ENCODE measurements at places on chromosomes 6 and 20.

GRCh38 chr6:83168556-83168955, 24.5 kb downstream of the PGM3 start:
- H3K27ac ChIP-seq = no peak overlapping the region
- no peak for DNase-seq
- no peaks in the 10 kb centered on the region for H3K4me1 ChIP-seq
- H3K4me3 ChIP-seq = no peak overlapping the region

GRCh38 chr6:73691512-73691911, 4.5 kb upstream of the CD109 start:
- no peak overlapping the region for H3K4me3 ChIP-seq
- peaks cover 17% of the 10 kb centered on the region for H3K4me1 ChIP-seq
- H3K27ac ChIP-seq = no peak overlapping the region
- DNase-seq = no peak
- peaks cover 27% of the 10 kb centered on the region for H3K27me3 ChIP-seq
- no peaks in the 10 kb centered on the region for H3K36me3 ChIP-seq

DNA sequence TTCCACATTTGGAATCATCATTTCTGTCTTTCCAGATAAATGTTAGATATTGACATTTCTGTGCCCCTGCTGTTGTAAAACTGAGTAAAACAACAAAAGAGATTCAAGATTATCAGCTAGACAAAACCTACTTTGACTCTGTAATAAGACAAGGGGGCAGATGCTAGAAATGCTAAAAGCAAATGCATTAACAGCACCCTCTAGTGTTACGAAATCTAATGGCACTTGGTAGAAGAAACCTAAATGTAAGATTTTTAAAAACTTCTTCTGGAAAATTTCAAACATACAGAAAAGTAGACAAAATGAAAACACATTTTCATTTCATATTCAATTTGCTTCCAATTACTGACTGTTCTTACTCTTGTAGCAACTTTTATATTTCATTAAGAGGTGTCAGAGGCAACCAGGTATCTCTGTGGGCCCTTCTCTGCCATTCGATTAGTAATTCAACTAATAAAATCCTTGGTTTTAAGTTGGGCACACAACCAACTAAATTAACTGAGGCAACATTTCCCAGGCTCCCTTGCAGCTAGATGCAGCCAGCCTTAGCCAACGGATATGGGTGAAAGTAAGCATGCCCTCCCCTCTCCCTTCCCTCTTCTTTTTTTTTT, 45.0 kb downstream of the SLC23A2 start:
- peaks cover 7% of the 10 kb centered on the region for H3K36me3 ChIP-seq
- H3K4me3 ChIP-seq = no peak overlapping the region
- no peaks in the 10 kb centered on the region for H3K27me3 ChIP-seq
- peaks cover 11% of the 10 kb centered on the region for H3K4me1 ChIP-seq

DNA sequence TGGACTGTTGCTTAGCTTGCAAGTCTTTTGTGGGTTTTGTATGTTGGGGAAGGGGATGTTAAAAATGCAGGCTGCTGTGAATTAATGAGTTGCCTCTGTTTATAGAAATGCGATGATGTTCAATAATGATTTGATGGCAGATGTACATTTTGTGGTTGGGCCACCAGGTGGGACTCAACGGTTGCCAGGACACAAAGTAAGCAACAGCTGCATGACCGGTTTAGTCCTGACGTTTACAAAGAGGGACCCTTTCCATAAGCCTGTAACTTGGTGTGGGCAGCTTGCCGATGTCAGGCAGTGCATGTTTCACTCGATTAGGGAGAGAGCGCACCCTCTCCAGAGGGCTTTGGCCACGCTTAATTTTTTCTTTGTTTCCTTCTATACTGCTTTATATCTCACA, 1.3 kb downstream of the BTBD3 start:
- no peak overlapping the region for H3K27ac ChIP-seq
- H3K4me1 ChIP-seq = peaks cover 29% of the 10 kb centered on the region
- peaks cover 30% of the 10 kb centered on the region for H3K36me3 ChIP-seq
- H3K27me3 ChIP-seq = no peaks in the 10 kb centered on the region
- no peak for DNase-seq

DNA sequence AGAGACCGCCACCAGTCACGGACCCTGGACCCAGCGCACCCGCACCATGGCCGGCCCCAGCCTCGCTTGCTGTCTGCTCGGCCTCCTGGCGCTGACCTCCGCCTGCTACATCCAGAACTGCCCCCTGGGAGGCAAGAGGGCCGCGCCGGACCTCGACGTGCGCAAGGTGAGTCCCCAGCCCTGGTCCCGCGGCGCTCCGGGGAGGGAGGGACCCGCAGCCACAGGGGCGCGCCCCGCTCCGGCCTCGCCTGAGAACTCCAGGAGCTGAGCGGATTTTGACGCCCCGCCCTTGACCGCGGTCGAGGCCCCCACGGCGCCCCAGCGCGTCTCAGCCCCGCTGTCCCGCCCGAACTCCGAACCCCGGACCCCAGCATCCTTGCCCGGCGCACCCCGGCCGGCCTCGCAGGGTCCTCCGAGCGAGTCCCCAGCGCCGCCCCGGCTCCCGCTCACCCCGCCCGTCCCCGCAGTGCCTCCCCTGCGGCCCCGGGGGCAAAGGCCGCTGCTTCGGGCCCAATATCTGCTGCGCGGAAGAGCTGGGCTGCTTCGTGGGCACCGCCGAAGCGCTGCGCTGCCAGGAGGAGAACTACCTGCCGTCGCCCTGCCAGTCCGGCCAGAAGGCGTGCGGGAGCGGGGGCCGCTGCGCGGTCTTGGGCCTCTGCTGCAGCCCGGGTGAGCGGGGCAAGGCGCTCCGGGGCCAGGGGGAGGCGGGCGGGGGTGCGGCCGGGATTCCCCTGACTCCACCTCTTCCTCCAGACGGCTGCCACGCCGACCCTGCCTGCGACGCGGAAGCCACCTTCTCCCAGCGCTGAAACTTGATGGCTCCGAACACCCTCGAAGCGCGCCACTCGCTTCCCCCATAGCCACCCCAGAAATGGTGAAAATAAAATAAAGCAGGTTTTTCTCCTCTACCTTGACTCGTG, at the start of gene OXT:
Gene OXT, plus strand, starts transcription at position 11 of the 920 bp plus-strand sequence. Its CDS starts 36 bp downstream, at position 47.
- no peak within 1 kb of the TSS for H3K27ac ChIP-seq
- peak within 1 kb of the TSS; percentile 66 for H3K4me3 ChIP-seq
- peaks cover 88% of the 10 kb centered on the region for H3K27me3 ChIP-seq
- H3K36me3 ChIP-seq = no peaks in the 10 kb centered on the region

- no peak for DNase-seq
- no peaks in the 10 kb centered on the region for H3K27me3 ChIP-seq
- no peak overlapping the region for H3K27ac ChIP-seq
- H3K4me3 ChIP-seq = no peak overlapping the region
- no peaks in the 10 kb centered on the region for H3K36me3 ChIP-seq
These were observed 470.8 kb downstream of the CD109 start for GRCh38 chr6:74166849-74167248.

DNA sequence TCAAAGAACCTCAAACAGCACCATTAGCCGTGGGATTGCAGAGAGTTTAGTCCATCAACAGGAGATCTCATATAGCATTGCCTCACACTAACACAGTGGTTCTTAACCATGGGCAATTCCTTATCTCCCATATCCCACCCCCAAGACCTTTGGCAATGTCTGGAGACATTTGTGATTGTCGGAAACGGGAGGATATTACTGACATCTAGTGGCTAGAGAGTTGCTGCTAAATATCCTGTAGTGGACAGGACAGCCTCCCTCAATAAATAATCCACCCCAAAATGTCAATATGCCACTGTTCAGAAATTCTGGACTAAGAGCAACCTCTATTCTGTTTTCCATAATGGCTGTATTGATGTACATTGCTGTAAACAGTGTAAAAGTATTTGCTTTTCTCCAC, 210.1 kb upstream of the CCN2 start:
- H3K4me1 ChIP-seq = no peaks in the 10 kb centered on the region
- no peak for DNase-seq
- no peaks in the 10 kb centered on the region for H3K36me3 ChIP-seq
- H3K27me3 ChIP-seq = peaks cover 3% of the 10 kb centered on the region
- H3K4me3 ChIP-seq = no peak overlapping the region

DNA sequence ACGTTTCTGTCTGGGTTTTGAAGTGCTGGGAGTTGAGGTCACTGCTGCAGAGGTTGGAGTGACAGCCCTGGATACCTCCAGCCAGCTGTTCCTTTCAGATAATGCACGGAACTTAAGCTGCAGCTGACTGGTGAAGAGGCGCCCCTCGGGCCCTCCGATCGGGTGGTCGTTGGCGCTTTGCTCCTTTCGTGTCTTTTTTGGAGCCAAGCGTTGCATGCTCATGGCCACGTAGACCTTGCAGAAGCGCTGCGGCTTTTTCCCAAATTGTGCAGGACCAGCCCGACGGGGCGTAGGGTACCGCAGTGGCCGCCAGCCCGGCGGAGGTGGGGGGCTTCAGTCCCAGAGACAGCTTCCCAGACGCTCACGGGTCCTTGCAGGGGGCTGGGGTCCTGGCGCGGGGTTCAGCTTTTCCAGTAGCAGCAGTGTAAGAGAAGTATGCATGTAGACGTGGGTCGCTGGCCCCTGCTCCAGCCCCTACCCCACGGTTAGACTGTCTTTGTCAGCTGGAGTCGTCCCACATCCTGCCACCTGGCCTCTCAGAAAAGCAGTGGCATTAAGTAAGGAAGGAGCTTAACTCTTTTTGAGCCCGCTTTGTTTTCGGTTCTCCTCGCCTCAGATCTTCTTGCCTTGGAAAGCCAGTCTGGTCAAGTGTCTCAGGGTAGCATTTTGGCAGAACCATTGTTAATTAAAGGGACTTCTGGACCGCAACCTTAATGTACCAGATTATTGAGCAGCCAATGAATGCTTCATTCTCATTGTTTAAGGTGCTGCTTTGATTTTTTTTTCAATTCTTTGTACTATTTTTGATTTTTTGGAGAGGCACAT, 838 bp downstream of the TNFAIP3 start:
- no peaks in the 10 kb centered on the region for H3K36me3 ChIP-seq
- H3K27me3 ChIP-seq = peaks cover 7% of the 10 kb centered on the region
- H3K4me3 ChIP-seq = peak overlapping the region; percentile 95
- peaks cover 75% of the 10 kb centered on the region for H3K4me1 ChIP-seq

GRCh38 chr6:27679964-27680694, 207.2 kb upstream of the ZNF184 start:
- H3K27me3 ChIP-seq = peaks cover 100% of the 10 kb centered on the region
- H3K4me1 ChIP-seq = peaks cover 18% of the 10 kb centered on the region
- H3K36me3 ChIP-seq = no peaks in the 10 kb centered on the region
- H3K27ac ChIP-seq = no peak overlapping the region
- peak; percentile 32 for DNase-seq

GRCh38 chr6:110201151-110201884, 21.1 kb downstream of the CDC40 start:
- H3K36me3 ChIP-seq = peaks cover 37% of the 10 kb centered on the region
- H3K27me3 ChIP-seq = no peaks in the 10 kb centered on the region
- H3K4me1 ChIP-seq = peaks cover 20% of the 10 kb centered on the region
- no peak overlapping the region for H3K27ac ChIP-seq
- DNase-seq = no peak

- H3K36me3 ChIP-seq = peaks cover 4% of the 10 kb centered on the region
- no peak overlapping the region for H3K27ac ChIP-seq
- H3K27me3 ChIP-seq = peaks cover 3% of the 10 kb centered on the region
- DNase-seq = no peak
- no peak overlapping the region for H3K4me3 ChIP-seq
- peaks cover 15% of the 10 kb centered on the region for H3K4me1 ChIP-seq
These were observed 536.0 kb downstream of the RFPL4B start for GRCh38 chr6:112883095-112883494.

DNA sequence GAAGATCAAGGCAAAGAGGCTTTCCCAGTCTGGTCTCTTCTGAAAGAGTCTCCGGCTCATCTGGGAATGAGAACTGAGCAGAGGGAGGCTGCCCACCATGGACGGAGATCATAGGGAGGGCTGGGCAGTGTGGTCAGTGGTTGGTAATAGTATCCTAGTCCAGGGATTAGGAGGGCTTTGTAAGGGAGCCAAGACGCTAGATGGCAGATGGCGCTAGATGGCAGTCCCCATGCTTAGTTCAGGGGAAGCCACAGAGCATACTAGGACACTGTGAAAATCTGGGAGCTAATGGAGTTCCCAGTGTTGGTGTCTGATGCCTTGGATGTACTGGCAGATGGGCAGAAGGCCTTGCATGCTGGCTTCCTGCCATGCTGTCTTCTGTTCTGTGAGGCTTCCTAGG, 21.7 kb upstream of the DAAM2 start:
- no peaks in the 10 kb centered on the region for H3K4me1 ChIP-seq
- H3K4me3 ChIP-seq = no peak overlapping the region
- no peaks in the 10 kb centered on the region for H3K36me3 ChIP-seq

DNA sequence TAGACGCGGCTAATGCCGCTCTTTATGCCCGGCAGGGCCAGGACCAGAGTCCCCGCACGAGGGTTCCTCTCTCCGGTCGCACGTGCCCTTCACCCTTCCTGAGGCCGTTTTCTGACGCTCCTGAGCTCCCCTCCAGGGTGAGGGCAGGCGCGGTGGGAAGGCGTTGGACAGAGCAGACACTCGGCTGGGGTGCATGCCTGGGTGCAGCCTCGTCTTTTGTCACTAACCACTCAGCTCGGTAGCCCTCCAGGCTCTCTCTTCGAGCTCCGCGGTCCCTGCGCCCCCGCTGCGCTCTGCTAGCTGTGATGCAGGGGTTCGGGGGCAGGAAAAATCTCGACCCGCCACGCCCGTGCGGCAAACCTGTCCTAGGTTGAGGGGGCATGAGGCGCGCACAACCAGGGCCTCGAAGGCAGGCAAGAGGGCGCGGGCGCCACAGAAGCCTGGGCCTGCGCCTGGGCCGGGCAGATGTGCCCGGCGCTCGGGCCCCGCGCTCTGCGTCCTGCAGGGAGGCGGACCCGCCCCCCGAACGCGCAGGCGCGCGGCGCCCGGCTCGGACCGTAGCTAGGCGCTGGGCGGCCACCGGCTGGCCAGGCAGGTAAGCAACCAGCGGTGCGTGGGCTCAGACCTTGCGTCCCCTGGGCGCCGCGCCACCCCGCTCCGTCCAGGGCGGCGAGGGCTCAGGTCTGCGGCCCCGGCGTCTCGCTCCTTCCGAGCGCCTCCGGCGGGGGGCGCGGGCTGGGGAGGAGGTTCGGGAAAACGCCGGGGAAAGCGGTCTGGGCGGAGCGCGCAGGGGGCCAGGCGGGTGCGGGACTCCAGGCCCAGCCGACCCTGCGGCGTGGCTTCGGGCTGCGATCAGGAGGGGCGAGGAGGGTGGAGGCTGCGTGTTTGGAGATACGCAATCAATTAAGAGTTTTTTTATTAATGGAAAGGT, at the start of gene L3MBTL1:
Gene L3MBTL1, plus strand, starts transcription at position 548 of the 931 bp plus-strand sequence. CDS start 5,807 bp downstream, outside the sequence.
- no peak within 1 kb of the TSS for H3K27ac ChIP-seq
- H3K4me1 ChIP-seq = peaks cover 4% of the 10 kb centered on the region
- peaks cover 67% of the 10 kb centered on the region for H3K27me3 ChIP-seq
- H3K36me3 ChIP-seq = no peaks in the 10 kb centered on the region
- H3K4me3 ChIP-seq = peak within 1 kb of the TSS; percentile 82
- DNase-seq = peak; percentile 82

Data from nephron progenitor cell (in vitro differentiated cells).